Pancreas (tissue), 10 donors: ENCODE measurements at places on chromosomes 7 and 10. TPM values are rescaled to one million over a fixed set of nuclear protein-coding genes. Genes with fewer than 3 reads are reported as not detected.

The GFRA1 gene
- 4.4 TPM for total RNA-seq

DNA sequence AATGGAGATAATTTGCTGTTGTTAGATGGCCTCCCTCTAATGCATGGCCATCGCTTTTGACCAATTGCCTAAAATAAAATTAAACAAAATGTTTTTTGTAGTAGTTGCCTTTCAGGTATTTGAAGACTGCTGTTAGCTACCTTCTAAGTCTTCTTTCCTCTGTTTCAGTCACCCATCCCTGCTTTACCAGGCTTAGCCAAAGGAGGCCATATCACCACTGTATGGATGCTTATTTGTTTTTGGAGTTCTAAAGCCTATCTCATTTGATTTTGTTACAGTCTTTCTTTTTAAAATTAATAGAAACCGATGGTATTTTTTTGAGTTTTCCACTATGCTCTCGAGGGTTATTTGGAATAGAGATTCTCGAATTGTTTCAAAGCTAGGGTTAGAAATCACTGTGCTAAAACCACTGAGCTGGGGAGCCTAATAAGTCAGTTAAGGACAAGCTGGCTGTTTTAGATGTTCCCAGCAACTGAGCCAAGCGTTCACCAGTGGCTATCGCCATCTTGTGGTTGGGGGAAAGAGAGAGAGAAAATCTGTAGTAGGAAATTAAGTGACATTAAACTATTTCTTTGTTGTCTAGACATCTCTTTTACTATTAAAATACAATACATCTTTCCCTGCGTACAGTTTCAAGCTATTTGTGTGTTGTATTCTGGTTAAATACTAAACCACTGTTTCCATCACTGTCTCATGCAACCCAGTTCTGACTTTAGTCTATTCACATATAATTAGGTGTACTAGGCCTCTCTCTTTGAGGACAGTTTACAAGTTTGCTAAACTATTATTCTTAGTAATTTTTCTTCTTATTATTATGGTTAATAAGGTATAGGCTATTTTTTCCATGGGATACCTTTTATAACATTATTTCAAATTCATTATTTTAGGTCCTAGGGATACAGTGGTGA is 52.2 kb downstream of the GPR158 start:
- no peaks in the 10 kb centered on the region for H3K27me3 ChIP-seq
- DNase-seq = no peak
- H3K36me3 ChIP-seq = no peaks in the 10 kb centered on the region
- H3K27ac ChIP-seq = no peak overlapping the region
- H3K4me3 ChIP-seq = no peak overlapping the region
- H3K4me1 ChIP-seq = no peaks in the 10 kb centered on the region

The AMPH gene
- total RNA-seq = 0.42 TPM

The CDC14C gene
- not detected for total RNA-seq

GRCh38 chr7:118052336-118052735 is 131.6 kb upstream of the LSM8 start:
- H3K4me1 ChIP-seq = no peaks in the 10 kb centered on the region
- H3K27ac ChIP-seq = no peak overlapping the region
- no peak overlapping the region for H3K4me3 ChIP-seq
- no peak for DNase-seq

DNA sequence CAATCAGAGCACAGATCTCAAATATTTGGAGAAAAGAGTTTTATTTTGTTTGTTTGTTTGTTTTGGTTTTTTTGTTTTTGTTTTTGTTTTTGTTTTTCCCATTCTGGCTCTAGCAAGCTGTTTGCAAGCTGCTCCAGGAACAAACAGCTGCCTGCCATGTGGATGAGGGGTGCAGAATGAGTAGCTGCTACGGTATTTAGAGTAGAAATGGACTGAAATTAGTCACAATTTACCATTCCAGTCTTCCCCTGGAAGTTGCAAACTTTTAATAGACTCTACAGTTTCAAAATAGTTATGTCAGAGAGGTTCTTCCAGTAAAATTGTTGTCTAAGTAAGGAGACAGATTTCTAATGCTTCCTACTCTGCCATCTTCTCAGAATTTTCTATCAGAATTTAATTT is 27.1 kb upstream of the TAS2R16 start:
- no peak overlapping the region for H3K27ac ChIP-seq
- DNase-seq = no peak
- H3K4me3 ChIP-seq = no peak overlapping the region
- H3K36me3 ChIP-seq = no peaks in the 10 kb centered on the region
- no peaks in the 10 kb centered on the region for H3K4me1 ChIP-seq

DNA sequence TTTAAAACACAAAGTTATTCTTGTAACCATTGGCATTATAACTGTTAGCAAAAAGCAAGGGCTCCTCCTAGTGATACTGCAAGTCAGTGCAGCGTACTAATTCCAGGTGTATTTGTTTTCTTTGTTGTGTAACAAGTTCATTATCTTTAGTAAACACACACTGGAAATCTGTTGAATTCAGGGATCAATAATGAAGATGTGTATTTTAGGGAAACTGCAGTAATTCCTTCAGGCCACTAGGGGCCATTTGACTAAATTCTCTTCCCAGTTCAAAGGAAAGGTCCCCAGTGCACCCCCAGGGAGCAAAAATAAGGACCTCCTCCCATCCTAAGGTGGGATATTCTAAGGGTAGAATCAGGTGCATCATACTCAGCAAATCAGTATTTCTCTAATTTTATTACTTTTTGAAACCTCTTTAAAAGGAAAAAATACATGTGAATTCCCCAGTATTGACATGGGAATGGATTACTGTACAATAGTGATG is 158.6 kb upstream of the LYZL1 start:
- no peak overlapping the region for H3K27ac ChIP-seq
- H3K36me3 ChIP-seq = no peaks in the 10 kb centered on the region
- no peak for DNase-seq
- H3K4me1 ChIP-seq = no peaks in the 10 kb centered on the region
- H3K27me3 ChIP-seq = no peaks in the 10 kb centered on the region

GRCh38 chr10:128189176-128189575 is 63.0 kb upstream of the MKI67 start:
- no peak overlapping the region for H3K4me3 ChIP-seq
- H3K36me3 ChIP-seq = no peaks in the 10 kb centered on the region
- H3K27ac ChIP-seq = no peak overlapping the region
- H3K4me1 ChIP-seq = no peaks in the 10 kb centered on the region
- H3K27me3 ChIP-seq = no peaks in the 10 kb centered on the region

- H3K4me3 ChIP-seq = no peak overlapping the region
- DNase-seq = no peak
- no peaks in the 10 kb centered on the region for H3K4me1 ChIP-seq
- no peaks in the 10 kb centered on the region for H3K27me3 ChIP-seq
- no peaks in the 10 kb centered on the region for H3K36me3 ChIP-seq
Observed at GRCh38 chr10:60597513-60597912, 180.8 kb upstream of the CDK1 start.

GRCh38 chr7:112371701-112372100 is 78.6 kb upstream of the IFRD1 start:
- H3K36me3 ChIP-seq = no peaks in the 10 kb centered on the region
- no peaks in the 10 kb centered on the region for H3K4me1 ChIP-seq
- no peak overlapping the region for H3K4me3 ChIP-seq
- H3K27ac ChIP-seq = no peak overlapping the region
- no peak for DNase-seq
- no peaks in the 10 kb centered on the region for H3K27me3 ChIP-seq

The KIF11 gene
- 0.44 TPM for total RNA-seq

The CH25H gene
- 0.32 TPM for total RNA-seq

GRCh38 chr7:106840342-106840741 is 24.7 kb upstream of the PIK3CG start:
- H3K27ac ChIP-seq = no peak overlapping the region
- DNase-seq = no peak
- no peaks in the 10 kb centered on the region for H3K4me1 ChIP-seq

GRCh38 chr7:66877577-66878300 is 43.3 kb upstream of the TMEM248 start:
- H3K4me1 ChIP-seq = no peaks in the 10 kb centered on the region
- no peaks in the 10 kb centered on the region for H3K36me3 ChIP-seq
- H3K27ac ChIP-seq = no peak overlapping the region
- no peak overlapping the region for H3K4me3 ChIP-seq

The AKR1C3 gene
- 16.9 TPM for total RNA-seq

DNA sequence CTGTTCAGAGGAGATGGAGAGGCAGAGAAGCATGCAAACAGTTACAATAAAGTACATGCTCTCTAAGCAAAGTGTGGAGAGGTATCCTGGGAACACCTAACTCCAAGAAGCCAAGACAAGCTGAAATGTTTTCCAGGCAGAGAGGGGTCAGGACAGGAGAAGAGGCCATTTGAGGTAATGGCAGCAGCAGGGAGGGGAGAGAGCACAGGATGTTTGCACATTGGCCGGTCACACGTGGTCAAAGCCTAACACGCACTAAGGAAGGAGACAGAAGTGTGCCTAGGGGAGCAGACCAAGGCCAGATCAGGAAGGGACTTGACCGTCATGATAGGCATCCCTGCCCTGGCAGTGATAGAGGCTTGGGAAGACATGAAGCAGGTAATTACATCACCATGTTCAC is 101.5 kb downstream of the CTTNBP2 start:
- no peaks in the 10 kb centered on the region for H3K36me3 ChIP-seq
- no peaks in the 10 kb centered on the region for H3K27me3 ChIP-seq
- no peak for DNase-seq
- no peak overlapping the region for H3K4me3 ChIP-seq
